ENCODE measurements at places on chromosomes 6 and 20.

DNA sequence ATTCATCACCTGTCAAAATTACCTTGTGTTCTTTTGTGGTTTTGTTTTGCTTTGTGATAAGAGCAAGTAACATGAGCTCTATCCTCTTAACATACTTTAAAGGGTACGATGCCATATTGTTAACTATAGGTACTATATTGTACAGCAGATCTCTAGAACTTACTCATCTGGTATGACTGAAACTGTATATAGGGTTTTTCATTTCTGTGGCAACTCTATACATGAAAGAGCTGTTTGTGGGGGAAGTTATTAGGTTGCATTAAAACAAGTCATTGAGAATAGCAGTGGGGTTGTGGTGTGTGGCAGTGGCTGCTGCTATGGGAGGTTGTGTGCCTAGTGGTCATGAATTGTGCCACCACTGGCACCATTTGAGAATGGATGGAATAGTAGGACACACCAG is 268.4 kb downstream of the KCNQ5 start:
- DNase-seq: no peak

GRCh38 chr6:101803136-101803535 is 409.6 kb downstream of the GRIK2 start:
- DNase-seq: no peak

- no peak for DNase-seq
Observed at GRCh38 chr20:944148-944547, 28.0 kb upstream of the ANGPT4 start.

DNA sequence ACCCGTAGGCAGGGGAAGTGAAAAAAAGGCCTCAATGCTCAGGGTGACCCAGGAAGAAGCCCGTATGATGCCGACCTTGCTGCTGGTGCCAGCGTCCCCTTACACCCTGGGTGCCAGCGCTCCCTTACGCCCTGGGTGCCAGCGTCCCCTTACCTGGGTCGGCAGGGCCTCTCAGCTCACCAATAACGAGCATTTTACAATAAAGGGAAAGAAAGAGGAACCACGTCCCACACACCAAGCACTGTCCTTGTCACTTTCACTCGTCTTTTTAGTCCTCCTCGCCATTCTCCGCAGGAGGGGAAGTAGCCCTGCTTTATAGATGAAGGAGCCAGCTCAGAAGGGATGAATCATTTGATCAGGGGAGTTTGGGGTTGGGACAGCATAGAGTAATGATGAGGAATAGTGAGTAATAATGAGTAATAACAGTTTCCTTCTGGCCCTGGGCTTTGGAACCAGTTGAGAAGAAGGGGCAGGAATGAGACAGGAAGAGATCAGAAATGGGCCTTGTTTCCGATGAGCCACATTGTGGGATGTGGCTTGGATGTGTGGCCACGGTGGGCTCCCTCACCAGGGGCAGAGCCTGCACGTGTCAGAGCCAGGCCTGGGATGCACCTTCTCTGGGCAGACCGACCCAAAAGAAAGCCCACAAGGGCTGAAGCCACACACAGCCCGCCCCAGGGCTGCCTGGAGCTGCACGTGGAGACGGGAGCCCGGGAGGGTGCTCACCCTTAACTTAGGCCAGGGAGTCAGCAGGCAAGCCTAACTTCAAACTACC is 75.7 kb downstream of the SYNJ2 start:
- DNase-seq: no peak

DNA sequence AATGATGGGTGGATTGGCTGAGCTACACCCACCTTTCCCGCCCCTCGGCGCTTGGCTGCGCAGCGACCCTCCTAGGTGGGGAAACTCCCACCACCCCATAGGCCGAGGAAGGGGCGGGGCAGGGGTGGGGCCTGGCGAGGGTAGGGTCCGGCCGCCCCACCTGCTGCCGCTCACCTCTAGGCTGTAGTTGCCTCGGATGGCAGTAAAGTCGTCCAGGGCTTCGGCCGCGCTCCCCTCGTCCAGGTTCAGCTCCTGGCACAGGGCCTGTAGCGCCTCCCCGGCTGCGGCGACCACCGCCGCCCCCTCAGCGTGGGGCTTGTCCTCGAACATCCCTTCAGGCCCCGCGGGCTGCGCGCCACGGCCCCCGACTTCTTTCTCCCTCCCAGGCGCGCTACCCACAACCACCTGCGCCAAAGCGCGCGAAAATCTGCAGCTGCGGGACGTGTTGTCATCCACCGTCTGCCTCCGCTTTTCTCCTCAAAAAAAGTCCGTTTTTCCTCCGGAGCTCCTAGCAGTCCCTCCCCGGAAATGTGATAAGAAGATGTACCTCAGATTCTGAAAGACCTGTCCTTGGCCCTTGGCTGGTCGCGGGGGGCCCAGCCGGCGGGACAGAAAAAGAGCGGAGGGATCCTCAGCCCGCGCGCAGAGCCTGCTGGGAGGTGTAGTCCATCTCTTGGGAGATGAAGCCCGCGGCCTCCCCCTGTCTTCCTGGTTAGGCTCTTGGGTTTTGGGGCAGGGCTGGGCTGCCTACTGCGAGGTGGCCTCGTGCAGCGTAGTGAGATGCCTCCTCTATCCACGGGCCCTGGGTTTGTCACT is at the start of gene RBL1:
Gene RBL1, minus strand, starts transcription at position 399 of the 816 bp plus-strand sequence. Its CDS starts 69 bp downstream, at position 330.
- DNase-seq: peak; percentile 72

DNA sequence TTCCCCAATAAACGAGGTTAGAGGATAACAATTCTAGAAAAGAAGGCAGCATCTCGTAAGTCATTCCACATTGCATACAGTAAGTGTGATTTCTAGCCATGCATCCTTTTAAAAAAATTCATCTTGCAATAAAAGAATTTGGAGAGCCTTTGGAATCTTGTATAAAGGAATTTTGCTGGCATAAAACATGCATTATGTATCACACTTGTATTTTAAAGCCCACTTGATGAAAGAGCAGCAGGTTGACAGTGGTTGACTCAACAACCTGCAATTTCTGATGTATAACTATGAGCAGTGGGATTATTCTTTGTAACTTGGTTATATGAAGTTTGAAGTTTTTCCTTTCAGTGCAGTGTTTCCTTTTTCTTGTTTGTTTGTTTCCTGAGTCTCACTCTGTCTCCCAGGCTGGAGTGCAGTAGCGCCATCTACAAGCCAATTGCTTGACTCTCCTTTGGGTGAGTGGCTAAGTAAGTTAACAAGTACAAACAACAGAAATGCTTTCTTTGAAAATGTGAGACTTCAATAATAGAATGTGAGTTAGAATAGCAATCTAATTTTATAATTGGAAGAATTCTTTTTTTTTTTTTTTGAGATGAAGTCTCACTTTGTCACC is 39.9 kb downstream of the JARID2 start:
- DNase-seq: no peak

GRCh38 chr20:34096699-34097444 is 15.2 kb downstream of the EIF2S2 start:
- no peak for DNase-seq

DNA sequence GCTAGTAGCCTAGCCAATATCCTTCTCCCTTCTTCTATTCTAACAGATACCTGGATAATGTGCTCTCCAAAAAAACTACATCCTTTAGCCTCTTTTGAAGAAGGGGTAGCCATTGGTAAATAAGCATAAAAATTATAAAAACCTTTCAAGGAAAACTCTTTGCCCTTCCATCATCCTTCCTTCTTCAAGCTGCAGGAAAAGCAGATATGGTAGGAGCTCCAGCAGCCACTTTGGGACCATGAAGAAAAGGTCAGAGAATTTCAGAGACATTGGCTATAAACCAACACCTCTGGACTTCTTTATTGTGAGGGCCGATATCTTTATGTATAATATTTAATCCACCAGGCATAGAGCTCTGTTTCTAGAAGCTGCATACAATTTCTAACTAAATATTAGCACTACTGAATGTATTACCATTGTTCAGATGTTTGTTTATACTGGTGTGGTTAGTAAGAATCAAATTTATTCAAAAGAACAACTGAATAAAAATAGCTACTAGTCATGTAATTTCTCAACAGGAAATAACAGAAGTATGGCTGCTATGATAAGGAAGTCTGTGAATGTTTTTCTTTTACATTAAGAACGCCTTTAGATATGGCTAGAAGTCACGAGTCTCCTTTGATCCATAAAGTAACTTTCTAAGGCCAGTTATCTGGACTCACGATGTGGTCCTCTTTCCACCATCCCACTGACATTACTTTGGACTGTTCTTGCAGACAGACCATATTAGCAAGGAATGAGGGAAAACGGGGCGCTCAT is 32.2 kb downstream of the MYLK4 start:
- no peak for DNase-seq

- no peak for DNase-seq
Observed at GRCh38 chr20:58169450-58169849, 59.0 kb downstream of the ANKRD60 start.

DNA sequence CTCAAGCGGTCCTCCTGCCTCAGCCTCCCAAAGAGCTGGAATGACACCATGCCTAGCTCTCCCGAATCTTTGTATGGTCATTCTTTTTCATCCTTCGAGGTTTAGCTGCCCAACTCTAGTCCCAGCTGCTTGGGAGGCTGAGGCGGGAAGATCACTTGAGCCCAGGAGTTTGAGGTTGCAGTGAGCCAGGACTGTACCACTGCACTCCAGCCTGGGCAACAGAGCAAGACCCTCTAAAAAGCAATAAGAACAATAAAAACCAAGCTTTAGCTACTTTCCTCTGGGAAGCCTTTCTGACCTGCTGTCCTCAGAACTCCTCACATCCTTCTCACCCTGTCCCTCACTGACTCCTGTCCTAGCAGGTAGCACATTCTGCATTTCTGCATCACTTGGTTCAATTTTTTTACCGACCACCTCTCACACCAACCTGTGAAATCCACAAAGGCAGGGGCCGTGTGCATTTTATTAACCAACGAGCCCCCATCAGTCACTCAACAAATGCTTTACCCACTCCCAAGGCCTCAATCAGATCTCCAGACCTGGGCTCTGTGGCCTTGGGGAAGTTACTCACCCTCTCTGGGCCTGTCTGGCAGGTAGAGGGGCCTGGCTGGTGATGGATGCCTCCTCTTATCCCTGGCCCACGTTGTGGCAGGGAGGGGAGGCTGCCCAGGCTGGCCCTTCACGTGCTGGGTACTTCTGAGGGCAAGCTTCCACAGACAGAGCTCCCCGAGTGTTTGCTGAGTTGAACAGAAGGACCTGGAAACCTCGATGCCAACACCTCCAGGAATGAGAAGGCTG is 14.7 kb upstream of the SRC start:
- no peak for DNase-seq

DNA sequence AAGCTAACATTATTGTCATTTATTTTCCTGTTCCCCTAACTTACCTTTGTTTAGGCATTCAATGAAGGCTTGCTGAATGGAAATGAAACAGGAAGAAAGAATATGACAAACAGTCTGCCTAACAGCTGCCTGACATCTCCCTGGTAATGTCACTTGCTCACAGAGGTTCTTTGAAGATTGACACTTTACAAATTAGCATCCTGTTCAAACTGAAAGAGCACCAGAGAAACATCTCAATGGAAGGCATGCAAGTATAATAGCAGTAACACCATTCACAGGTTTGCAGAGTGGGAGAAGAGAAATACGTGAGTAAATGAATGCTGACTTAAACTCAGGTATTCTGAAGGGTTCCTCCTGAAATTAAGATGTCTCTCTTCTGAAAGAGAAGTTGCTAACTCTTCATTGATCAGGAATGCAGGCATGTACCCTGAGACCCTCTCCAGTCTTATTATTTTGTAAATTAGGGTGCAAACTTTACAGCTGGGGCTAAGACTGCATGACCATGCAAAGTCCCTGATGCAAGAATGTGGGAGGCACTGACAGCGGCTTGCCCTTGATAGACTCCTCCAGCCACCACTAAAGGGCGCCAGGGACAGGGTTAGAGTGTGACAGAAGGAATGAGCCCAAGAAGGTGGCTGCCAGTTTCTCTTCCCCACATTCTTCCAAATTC is 1.3 kb upstream of the SMLR1 start:
- DNase-seq: peak; percentile 39

- no peak for DNase-seq
Observed at GRCh38 chr6:81750200-81750599, 2.3 kb downstream of the TENT5A start.

- DNase-seq: no peak
Observed at GRCh38 chr6:136887953-136888352, 34.1 kb upstream of the SLC35D3 start.

DNA sequence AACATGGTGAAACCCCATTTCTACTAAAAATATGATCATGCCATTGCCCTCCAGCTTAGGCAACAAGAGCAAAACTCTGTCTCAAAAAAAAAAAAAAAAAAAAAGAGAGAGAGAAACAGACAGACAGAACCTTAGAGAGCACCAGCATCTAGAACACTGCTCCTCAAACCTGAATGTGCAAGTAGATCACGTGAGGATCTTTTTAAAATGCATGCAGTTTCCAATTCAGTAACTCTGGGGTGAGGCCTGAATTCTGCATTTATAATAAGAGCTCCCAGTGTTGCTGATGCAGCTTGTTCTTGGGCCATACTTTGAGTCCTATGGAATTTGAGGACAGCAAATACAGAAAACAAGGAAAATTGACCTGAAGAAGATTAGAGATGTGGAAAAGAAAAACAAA is 218.3 kb downstream of the ALDH8A1 start:
- DNase-seq: no peak

DNA sequence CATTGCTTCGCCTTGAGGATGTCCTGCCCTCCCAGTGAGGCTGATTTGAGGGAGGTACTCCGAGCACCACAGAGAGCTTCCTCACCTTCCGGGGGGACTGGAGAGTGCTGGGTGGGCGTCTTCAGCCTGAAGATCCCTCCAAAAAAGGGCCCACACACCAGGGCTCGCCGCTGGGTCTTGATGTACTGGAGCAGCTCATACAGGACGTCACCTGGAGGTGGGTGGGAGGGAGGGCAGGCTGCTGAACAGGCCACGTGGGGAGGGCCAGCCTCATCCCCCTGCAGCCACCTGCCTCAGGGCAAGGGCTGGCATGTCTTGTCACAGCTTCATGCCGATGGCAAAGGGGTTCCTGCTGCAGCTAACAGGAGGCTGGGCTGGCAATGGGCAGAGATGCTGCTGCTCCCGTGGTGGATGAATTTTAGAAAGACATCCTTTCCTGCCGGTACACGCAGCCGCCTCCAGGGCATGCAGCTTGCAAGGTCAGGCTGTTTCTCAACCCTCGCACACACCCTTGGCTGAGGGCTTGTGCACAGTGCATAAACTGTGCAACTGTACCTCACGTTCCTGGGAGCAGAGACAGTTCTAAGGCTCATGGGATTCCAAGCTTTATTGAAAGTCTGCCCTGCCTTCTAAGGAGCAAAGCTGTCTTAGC is 14.0 kb downstream of the ETV7 start:
- DNase-seq: no peak

GRCh38 chr20:47418069-47418757 is 61.7 kb upstream of the ZMYND8 start:
- DNase-seq: no peak

DNA sequence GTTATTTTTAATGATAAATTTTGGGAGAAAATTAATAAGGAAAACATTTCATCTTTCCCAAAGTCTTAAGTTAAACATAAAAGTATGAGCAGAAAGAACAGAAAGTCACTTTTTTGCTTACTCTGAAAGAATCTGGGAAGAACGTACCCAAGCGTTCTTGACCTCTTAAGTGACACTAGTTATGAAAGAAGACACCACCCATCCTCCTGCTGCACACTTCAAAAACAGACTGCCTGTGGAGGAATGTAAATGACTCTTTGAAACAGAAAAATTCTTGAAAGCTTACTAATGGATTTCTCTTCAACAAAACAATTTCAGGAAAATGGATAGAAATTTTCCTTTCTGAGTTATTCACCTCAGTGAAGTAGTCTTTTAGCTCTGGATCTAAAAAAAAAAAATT is 227.7 kb downstream of the MEI4 start:
- DNase-seq: no peak

GRCh38 chr6:42251911-42252637 is 34.4 kb upstream of the MRPS10 start:
- no peak for DNase-seq

- DNase-seq: no peak
Observed at GRCh38 chr6:80544555-80544954, 438.1 kb downstream of the BCKDHB start.

Measured in iPS DF 6.9 (cell line).